ENCODE measurements at places on chromosomes 4 and X. TPM values are rescaled to one million over a fixed set of nuclear protein-coding genes. Genes with fewer than 3 reads are reported as not detected.

- no peak for DNase-seq
Measured at GRCh38 chr4:109182696-109183095, 119.8 kb downstream of the COL25A1 start.

DNA sequence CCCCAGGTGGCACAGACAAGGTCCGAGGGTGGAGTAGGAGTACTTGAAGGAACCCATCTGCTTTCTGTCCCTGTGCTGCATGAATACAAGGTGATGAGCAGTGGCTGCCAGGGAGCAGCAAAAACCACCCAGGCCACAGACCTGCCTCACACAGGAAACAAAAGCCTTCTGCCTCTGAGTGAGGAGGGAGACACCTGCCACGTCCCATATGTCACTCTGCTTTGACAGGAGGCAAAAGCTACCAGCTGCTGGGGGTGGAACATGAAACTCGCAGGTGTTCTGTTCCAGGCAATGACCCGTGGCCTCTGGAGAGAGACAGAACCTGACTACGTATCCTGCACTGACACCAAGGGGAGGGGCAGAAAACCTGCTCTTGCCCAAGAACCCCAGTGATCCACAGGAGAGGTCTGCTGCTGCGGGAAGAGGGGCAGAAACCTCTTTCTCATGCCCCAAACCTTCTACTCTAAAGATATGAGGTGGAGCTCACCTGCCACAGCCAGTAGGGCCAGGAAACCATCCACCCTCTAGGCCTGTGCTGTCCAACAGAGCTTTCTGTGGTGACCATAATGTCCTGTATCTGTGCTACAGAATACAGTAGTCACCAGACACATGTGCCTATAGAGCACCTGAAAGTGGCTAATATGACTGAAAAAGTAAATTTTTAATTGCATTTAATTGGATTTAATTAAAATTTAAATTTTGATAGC lies 172.9 kb downstream of the PRDM5 start:
- no peak for DNase-seq

- peak; percentile 40 for DNase-seq
Measured at GRCh38 chrX:109472939-109473735, 8.7 kb downstream of the GUCY2F start.

DNA sequence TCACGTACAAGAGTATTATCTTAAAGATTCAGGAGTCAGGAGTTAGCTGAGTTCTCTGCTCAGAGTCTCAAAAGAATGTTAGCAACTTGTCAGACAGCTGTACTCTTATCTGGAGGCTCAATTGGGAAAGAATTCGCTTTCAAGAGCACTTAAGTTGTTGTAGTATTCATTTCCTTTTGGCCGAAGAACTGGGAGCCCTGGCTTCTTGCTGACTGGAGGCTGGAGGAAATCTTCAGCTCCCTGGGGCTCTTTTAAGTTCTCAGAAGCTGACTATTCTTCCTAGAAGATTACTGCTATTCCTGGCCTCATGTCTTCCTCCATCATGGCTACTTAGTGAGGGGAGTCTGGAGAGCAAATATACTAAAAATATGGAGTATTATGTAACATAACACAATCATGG lies 587.2 kb downstream of the EPHA5 start:
- DNase-seq, result no peak

- no peak for DNase-seq
Measured at GRCh38 chr4:182740256-182740655, 176.9 kb downstream of the DCTD start.

DNA sequence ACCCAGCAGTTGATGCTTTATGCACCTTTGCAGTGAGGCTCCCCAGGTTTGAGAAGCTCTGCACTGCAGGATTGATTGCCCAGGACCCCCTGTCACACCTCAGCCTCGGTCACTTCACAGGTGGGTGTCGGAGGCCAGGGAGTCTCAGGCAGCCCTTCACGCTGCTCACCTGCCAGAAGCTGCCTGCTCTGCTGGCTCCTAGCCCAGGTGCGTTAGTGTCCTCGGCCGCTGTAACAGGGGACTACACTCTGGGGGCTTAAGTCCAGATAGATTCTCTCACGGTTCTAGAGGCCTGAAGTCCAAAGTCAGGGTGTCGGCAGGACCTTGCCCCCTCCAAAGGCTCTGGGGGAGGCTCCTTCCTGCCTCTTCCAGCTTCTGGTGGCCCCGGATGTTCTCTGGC lies 79.9 kb downstream of the CPZ start:
- no peak for DNase-seq

- DNase-seq, result no peak
Measured at GRCh38 chr4:173273941-173274340, 60.2 kb downstream of the HMGB2 start.

- DNase-seq, result no peak
Measured at GRCh38 chrX:114774691-114775090, 190.8 kb downstream of the HTR2C start.

DNA sequence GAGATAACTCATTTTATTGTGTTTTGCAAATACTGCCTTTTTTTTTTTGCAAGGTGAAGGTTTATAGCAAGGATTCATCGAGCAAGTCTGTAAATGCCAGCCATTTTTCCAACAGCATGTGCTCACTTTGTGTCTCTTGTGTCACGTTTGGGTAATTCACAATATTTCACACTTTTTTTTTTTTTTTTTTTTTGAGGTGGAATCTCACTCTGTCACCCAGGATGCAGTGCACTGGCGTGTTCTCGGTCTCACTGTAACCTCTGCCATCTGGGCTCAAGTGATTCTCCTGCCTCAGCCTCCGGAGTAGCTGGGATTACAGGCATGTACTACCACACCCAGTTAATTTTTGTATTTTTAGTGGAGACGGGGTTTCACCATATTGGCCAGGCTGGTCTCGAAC lies 1.9 kb downstream of the RNF4 start:
- DNase-seq, result no peak

GRCh38 chr4:108796173-108796572 lies 33.3 kb upstream of the ETNPPL start:
- no peak for DNase-seq

- DNase-seq, result no peak
Measured at GRCh38 chr4:184313058-184313581, 95.4 kb upstream of the ENPP6 start.

- DNase-seq, result no peak
Measured at GRCh38 chrX:69097451-69098236, 67.6 kb downstream of the PJA1 start.

GRCh38 chr4:4794421-4794820 lies 65.0 kb upstream of the MSX1 start:
- no peak for DNase-seq

DNA sequence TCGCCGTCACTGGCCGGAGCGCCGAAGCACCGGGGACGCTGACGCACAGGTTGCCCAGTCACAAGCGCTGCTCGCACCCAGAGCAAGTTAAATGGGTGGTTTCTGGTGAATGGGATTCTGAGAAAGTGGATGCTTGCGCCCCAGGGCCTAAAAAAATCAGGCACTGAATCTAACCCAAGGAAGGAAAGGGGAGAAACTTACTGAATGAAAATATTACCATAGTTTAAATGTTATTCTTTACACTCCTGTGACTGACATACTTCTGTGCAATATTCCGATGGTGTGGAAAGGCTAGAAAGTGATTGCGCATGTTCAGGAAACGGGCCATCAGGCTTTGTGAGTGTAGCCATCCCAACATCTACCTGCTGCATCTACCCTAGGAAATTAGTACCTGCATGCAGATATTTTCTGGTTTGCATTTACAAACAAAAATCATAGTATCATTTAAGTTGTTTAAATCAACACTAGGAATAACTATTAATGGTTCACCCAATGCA lies 838 bp upstream of the ABCG2 start:
- no peak for DNase-seq

DNA sequence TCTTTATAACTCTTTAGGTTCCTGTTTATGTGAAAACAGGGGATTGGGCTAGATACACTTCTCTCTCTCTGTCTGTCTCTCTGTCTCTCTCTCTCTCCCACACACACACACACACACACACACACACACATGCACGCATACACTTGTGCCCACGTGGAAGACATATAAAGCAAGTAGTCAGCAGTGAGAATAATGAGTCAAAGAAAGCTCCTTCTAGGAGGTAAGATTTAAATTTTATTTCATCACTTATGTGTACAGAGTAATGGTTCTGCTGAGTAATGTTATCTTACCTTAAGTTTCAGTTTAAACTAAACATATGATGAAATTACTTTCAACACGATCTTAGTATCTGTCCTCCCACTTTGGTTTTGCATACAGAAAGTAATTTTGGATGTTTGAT lies 243.0 kb upstream of the TEX13A start:
- no peak for DNase-seq

DNA sequence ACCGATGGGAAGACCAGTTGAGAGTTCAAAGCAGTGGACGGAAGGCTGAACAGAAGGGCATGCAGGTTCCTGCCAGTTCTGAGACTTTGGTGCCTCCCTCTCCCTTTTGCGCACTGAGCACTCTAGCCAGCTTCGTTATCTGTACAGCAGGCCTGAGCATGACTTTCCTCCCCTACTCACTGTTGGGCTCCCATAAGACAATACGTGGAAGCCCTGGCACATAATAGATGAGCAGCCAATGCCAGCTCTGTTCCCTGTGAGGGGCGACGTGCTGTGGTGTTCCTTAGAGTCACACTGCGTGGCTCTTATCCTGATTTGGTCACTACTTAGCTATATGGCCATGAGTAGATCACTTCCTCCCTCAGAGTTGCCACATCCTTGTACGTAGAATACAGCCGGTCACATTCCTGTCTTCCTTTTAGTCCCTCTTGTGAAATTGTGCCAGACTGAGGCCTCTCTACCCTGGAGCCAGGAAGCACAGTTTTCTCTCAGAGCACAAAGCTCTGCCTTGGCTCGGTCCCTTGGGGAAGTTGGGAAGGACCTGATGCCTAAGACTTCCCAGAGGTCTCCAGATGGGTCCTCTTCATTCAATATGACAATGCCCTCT lies 160.4 kb upstream of the MAMLD1 start:
- no peak for DNase-seq

DNA sequence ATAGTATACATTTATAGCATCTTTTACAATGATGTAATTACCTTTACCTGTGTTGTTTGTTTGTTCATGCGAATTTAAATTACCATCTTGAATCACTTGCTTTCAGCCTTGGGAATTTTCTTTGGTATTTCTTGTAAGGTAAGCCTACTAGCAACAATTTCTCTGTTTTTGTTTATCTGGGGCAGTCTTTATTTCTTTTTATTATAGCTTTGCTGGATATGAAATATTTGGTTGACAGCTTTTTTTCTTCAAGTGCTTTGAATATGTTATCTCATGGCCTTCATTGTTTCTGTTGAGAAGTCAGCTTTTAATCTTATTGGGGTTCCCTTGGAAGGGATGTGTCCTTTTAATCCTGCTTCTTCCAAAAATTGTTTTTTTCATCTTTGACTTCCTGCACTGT lies 292.8 kb upstream of the EDA2R start:
- DNase-seq, result no peak

DNA sequence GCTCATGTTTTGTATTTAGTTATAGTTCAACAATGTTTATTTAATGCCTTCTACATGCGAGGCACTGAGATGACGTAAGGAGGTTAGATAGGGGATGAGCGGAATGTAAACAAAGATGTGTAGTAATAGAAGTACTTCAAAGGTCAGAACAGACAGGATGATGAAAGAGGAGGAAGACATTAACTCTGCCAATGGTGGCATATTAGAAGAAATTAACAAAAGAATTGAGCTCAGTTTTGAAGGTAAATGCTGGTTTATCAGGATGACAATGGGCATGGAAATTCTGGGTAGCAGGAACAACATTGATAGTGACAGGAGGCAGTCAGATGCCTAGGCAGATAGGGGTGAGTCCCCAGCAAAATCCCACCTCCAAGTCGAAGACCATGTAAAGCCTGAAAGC lies 62.3 kb upstream of the PGRMC2 start:
- DNase-seq, result no peak

- DNase-seq, result no peak
Measured at GRCh38 chrX:27078371-27078770, 384.8 kb downstream of the PPP4R3C start.

DNA sequence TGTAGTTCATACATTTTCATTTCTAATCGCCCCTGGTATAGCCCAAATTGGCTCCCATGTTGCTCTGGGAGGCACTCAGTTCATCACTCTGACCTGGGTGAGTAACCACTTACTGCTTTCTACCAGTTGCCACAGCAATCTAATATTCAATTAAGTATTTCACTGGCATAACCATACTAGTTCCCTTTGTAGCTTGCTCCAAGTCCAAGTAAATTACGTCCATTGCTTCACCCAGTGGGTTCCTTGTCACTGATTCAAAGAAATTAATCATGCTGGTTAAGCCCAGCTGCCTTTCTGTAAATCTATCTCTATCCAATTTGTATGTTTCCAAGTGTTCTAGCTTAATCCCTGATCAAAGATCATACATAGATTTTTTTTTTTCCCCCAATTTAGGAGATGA lies 92.0 kb upstream of the CBR4 start:
- no peak for DNase-seq

- no peak for DNase-seq
Measured at GRCh38 chr4:1061056-1061700, 49.8 kb downstream of the FGFRL1 start.

The AADAT gene
- 40.2 TPM for polyA plus RNA-seq

The MGAT4D gene
- polyA plus RNA-seq, result not detected

The CTAG1B gene
- not detected for polyA plus RNA-seq

The RIPPLY1 gene
- polyA plus RNA-seq, result 2.8 TPM

The SYNPO2 gene
- polyA plus RNA-seq, result 14.3 TPM

The GLRA2 gene
- 0.52 TPM for polyA plus RNA-seq

Data from left kidney (tissue), 8 donors.